Activated T-helper 1 cell treated with anti-CD3 and anti-CD28 coated beads, Interleukin-12 subunit alpha, Interleukin-12 subunit beta, Interleukin-2, Interleukin-4 antibody, amounts not matched to agents 30 ng/mL and 10 ng/mL and 1 ng/mL, durations not matched to agents 14 hours and 24 hours and 36 hours (primary cell): ENCODE measurements at places on chromosomes 12 and 14. TPM values are rescaled to one million over a fixed set of nuclear protein-coding genes. Genes with fewer than 3 reads are reported as not detected.

The LPAR5 gene
- 2.8 and 3.1 TPM in 2 replicates for total RNA-seq

GRCh38 chr12:45731190-45731775 lies 1.8 kb downstream of the ARID2 start:
- DNase-seq: no peak
- peaks cover 28% of the 10 kb centered on the region for H3K36me3 ChIP-seq
- peak overlapping the region; percentile 95 for H3K4me3 ChIP-seq

DNA sequence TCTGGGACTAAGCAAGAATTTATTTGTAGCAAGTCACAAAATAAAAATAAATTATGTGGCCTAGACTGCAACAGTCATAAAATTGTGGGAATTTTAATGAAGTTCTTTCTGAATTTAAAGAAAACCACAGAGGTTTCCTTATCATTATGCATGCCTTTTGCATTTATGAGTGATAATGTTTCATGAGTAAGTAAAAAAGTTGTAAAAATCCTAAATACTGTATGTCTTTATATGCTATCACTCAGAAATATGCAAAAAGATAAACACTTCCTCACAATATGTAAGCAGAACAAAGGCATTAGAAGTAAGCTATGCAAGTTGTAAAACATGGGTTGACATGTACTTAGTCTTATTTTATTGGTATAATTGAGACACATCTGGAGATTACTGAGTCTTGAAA lies 239.4 kb upstream of the PDE3A start:
- no peak overlapping the region for H3K27ac ChIP-seq
- no peaks in the 10 kb centered on the region for H3K36me3 ChIP-seq
- no peaks in the 10 kb centered on the region for H3K4me1 ChIP-seq
- H3K4me3 ChIP-seq: no peak overlapping the region
- DNase-seq: no peak

GRCh38 chr12:9319842-9320173 lies 111.6 kb upstream of the PZP start:
- H3K36me3 ChIP-seq: no peaks in the 10 kb centered on the region
- H3K4me3 ChIP-seq: no peak overlapping the region
- DNase-seq: no peak
- H3K27ac ChIP-seq: no peak overlapping the region
- H3K4me1 ChIP-seq: no peaks in the 10 kb centered on the region

DNA sequence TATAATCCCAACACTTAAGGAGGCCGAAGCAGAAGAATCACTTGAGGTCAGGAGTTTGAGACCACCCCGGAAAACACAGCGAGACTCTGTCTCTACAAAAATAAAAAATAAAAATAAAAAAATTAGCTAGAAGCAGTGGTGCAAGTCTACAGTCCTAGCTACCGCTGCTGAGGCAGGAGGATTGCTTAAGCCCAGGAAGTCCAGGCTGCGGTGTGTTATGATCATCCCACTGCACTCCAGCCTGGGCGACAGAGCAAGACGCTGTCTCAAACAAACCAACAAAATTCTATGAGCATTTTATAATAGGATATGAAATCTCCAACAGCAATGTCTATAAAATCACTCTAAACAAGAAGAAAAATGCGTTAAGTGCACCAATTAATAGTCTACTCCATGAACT lies 75.3 kb downstream of the PPP1R12A start:
- H3K36me3 ChIP-seq: peaks cover 35% of the 10 kb centered on the region
- no peaks in the 10 kb centered on the region for H3K27me3 ChIP-seq
- H3K4me1 ChIP-seq: peaks cover 11% of the 10 kb centered on the region
- no peak for DNase-seq
- H3K4me3 ChIP-seq: no peak overlapping the region

DNA sequence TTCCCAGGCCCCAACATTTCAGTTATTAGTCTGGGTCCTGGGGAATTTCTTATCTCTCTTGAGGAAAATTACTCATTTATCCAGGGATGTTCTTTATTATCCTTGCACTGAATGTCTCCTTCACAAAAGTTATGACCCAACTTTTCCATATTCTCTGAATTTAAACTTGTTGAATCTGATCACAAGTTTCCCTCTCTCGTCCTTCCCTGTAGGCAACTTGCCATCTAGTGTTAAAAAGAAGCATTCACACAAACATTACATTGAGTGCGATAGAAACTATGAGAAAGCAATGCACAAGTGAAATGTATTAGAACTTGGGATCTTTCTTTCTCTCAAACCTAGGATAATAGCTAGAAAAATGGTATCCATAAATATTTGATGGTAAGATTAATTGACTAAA lies 608.4 kb downstream of the FSCB start:
- no peaks in the 10 kb centered on the region for H3K4me1 ChIP-seq
- no peak overlapping the region for H3K27ac ChIP-seq
- no peaks in the 10 kb centered on the region for H3K27me3 ChIP-seq
- H3K36me3 ChIP-seq: no peaks in the 10 kb centered on the region

DNA sequence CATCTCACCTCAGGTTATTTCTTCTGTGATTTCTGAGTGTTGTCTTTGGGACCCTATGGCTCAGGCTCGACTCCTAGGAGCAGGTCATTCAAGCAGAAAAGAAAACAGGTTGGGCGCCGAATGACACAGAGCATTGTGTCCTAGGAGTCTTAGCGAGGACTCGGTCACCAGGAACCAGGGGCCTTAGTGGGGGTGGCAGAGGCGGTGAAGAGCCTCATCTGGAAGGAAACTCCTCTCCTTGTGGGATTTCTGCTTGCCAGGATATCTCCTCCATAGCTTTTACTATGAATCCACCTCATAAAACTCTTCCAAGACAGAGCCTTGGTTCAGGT lies 630 bp downstream of the PLEKHH1 start:
- peaks cover 47% of the 10 kb centered on the region for H3K27me3 ChIP-seq
- DNase-seq: no peak
- no peaks in the 10 kb centered on the region for H3K4me1 ChIP-seq
- H3K27ac ChIP-seq: no peak overlapping the region
- no peaks in the 10 kb centered on the region for H3K36me3 ChIP-seq
- H3K4me3 ChIP-seq: peak overlapping the region; percentile 75
